ENCODE measurements at places on chromosomes 11 and 22.

GRCh38 chr11:23123753-23124152, 263.5 kb upstream of the CCDC179 start:
- DNase-seq: no peak

- DNase-seq: no peak
These were observed 35.9 kb upstream of the MYEOV start for GRCh38 chr11:69257838-69258658.

- no peak for DNase-seq
These were observed 24.8 kb downstream of the ADAMTS15 start for GRCh38 chr11:130473056-130473794.

- DNase-seq: peak; percentile 14
These were observed 3.3 kb downstream of the MAP4K2 start for GRCh38 chr11:64799623-64800302.

- no peak for DNase-seq
These were observed 40.7 kb upstream of the SPATA19 start for GRCh38 chr11:133886029-133886428.

- no peak for DNase-seq
These were observed 361.2 kb downstream of the TMEM135 start for GRCh38 chr11:87398931-87399330.

DNA sequence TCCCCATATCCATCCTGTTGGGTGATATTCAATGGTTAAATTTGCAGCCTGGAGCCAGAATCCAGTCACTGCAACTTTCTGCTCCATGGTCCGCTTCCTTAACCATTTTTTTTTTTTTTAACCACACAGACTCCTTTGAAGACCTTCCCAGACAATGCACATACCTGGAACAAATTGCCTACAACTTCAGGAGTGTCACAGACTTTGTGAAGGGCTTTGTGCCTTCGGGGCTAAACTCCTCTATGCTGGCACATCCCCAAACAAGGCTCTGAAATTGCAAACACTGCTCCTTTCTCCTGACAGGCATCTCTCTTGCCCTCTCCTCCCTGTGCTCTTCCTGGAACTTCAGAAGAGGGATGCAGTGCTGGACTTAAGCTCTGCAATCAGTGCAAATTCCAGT, 40.6 kb downstream of the TENM4 start:
- no peak for DNase-seq

DNA sequence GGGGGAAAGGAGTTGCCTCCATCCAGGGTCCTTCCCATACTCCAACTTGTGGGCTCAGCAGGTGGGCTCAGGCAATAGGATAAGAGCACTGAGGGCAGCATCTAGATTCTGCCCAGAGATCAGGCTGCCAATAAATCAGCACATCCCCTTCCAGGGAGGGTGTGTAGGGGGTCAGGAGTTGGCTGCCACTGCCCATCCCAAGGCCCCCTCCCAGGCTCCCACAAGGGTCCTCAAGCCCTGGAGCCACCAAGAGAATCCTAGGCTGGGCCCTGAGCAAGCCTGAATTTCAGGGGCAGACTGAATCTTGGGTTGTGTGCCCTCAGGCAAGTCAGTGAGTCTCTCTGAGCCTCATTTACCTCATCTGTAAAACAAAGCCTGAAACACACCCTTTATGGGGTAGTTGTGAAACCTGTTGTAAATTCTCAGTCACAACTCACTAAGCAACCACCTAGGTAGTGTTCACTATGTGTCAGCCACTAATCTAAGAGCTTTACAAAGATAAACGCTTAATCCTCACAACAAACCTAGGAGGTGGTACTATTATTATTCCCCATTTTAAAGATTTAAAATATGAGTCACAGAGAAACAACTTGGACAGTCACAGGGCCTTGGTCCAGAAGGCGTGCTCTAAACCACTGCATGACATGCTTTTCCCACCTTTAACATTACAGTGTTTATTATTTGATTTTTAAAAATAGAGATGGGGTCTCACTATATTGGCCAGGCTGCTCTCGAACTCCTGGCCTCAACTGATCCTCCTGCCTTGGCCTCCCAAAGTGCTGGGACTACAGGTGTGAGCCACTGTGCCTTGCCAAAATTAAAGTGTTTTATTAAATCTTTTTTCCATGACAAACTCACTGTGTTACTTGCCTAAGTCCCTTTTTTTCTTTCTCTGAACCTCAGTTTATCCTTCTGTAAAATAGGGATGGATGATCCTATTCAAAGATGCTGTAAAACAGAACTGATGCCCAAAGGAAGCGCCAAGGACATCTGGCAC, 36.2 kb downstream of the LMO1 start:
- peak; percentile 33 for DNase-seq

DNA sequence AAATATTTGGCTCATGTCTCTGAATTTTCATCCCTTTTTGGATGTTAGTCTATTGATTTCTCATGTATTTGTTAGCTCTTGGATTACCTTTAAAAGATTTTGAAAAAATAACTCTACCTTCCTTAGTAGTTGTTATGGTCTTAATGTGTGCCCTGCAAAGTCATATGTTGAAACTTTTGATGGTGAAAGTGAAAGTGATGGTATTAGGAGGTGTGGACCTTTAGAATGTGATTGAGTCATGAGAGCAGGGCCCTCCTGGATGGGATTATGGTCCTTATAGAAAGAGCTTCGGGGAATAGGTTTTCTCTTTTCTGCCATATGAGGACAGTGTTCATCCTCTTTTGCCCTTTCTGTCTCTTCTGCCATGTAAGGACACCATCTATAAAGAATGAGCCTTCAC, 33.6 kb upstream of the MPPED2 start:
- no peak for DNase-seq

DNA sequence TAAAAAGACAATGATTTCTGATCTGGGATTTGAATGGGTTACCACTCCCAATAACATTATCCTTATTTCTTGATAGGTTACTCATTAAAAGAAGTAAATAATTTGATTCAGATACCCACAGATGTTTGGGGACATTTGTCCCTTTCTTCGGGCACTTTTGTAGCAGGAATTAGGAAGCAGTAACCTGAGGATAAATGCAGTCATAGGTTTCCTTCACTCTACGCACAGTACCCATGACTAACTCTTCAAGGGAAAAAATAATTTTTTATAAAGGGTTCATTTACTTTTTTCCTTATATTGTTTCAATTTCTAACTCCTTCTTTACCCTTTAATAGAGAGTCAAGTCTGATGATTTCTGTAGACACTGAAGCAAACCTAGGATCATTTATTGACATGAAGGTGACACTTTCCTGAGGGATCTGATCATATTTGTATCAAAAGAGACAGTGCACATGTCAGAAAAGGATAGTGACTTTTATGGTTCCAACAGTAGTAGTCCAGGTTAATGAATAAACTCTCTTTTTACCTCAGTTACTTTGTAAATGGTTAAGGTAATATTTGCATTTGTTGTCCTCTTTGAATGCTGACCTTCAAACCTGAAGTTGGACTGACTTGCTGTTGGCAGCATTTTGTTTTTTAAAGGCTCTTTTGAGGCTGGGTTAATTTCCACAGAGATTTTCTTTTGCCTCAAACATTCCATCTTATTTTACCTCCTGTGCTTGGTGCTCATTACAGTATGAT, 1072.0 kb downstream of the LRRC4C start:
- no peak for DNase-seq

DNA sequence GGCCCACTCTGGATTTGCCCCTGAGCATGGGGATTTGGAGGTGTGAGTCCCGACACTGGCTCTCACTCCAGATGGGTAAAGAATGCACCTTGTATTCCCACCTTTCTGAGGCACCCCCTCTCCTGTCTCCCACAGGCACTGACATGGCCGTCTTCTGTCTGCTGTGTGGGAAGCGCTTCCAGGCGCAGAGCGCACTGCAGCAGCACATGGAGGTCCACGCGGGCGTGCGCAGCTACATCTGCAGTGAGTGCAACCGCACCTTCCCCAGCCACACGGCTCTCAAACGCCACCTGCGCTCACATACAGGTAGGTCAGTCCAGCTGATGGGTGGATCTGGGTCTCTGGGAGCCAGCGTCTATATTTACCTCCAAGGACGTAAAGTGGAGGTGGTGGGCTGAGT, 54.2 kb upstream of the NNMT start:
- no peak for DNase-seq

GRCh38 chr11:13318498-13319295, 41.1 kb downstream of the BMAL1 start:
- no peak for DNase-seq

- DNase-seq: no peak
These were observed 3.3 kb upstream of the MIEF1 start for GRCh38 chr22:39498802-39499201.

- DNase-seq: no peak
These were observed 102.6 kb downstream of the TBC1D22A start for GRCh38 chr22:46865052-46865434.

DNA sequence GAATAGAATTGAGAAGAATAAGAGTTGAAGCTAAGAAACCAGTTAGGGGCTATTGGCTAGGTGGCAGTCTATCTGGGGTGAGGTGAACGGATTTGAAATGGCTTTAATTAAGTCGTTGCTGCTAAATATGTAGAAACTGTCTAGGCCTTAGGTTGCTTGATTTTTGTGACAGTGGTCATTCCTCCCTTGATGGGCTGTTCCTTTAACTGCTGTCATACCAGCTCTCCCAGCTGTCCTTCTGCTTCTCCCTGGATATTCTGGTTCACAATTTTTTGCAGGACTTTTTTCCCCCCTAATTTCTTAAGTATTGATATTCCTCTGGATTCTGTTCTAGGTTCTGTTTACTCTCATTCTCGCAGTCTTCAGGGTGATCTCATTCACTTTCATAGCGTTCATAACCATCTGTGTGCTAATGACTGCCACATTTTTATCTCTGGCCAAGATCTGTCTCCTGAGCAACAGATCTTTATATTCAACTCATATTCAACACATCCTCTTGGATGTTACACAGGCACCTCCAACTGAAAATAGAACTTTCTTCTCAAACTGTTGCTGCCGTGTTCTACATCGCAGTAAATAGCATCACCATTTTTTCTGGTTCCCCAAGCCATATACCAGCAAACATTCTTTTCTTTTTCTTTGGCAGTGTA, 134.1 kb downstream of the UVRAG start:
- DNase-seq: no peak

DNA sequence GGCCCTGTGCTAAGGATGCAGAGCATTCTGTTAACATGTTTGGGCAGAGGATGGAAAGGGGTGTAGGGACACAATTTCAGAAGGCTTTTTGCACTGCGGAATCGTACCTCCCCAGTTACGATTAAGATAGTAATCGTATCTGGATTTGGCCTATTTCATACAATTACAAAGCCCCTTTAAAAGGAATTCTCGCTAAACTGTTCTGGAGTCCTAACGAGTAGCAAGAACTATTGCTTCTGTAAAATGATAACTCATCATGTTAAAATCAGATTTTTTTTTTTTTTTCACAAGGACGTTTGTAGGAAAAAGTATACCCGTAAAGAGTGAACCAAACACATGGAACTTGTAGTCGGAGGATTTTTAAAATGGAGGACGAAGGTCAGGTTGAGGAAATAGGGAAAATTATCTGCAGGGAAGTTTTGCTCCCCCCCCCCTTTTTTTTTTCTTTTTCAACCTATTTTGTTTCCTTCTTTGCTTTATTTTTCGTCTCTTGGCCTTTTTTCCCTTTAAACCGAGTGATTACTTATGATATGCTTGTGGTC, 934 bp downstream of the HSD17B12 start:
- peak; percentile 39 for DNase-seq

DNA sequence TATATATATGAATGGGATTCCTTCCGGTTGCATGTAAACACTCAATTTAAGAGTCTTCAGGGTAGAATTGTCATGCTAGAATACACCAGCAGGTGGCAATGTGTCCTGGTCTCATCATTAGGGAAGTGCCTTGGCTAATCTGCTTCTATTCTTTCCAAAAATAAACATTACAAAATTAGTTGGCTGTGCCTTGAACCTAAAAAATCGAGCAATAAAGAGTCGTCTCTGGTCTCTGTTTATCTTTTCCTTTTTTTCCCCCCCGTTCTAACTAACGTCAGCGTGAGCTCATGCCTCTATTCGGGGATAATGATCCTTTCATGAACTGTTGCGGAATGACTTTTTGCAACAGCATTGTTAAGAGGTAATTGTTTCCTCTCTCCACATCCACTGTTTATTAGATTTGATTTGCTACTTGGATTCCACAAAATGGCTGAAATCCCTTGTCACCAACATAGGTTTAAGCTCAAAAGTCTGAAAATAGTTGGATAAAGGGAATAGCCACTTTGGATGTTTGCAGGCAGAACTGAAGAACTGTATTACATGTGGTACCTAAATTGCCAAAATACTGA, 1.2 kb upstream of the ARHGEF12 start:
- peak; percentile 74 for DNase-seq

DNA sequence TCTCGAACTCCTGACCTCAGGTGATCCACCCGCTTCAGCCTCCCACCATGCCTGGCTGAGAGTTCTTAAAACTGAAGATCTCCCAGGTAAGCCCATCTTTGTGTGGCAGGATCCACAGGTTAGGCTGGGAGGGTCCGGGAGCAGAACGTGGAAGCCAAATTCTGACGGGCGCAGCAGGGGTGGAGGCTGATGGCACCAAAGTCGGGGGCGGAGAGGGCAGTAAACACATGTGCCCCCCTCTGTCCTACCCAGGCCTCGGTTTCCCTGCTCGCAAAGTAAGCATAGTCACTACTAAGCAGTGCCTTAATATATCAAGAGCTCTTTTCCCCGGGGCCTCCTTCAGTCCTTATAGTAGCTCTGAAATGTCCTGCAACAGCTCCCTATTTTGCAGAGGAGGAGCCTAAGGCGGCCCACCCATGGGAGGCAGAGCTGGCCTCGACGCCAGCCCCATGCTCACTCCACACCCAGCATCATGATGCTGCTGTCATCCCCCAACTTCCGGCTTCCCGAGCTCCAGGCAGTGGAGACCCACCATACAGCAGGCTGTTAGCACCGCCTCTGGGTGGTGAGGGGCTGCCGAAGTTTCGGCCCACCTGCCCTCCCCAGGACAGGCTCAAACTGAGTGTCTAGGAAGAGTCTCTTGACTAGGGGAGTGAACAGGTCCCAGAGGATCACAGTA, 230.0 kb downstream of the CTTN start:
- DNase-seq: no peak

DNA sequence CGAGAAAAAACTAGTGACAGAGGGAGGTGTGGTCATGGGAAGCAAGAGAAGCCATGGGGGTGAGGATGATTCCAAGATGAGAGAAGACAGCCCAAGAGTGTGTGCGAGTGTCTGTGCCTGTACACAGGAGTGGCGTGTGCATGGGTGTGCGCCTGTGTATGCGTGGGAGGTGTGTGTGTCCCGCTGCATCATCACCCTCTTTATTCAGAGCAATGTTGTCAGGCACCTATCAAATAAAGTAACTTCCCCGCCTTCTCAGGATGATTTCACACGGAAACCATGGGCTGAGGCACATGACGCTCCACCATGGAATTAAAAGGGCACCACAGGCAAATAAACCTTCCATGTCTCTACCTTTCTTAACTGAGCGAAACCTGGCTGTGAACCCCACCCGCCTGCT, 24.6 kb downstream of the MS4A10 start:
- DNase-seq: no peak

DNA sequence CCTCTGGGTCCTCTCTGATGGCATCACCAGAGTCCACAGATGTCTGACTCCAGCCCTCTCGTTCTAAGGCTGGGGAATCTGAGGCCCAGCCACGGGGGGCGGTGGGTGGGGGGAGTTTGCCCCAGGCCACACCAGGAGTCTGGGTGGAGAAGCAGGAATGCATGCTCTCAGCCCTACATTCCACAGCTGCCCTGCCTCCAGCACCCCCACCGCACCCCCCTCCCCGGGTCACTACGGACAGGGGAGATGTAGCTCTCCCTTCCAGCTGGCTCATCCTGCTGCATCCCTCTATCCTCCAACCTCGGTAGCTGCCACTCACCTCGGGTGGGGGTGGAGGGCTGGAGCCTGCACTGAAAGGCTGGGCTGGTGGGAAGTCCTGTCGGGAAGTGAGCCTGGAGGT, 2.3 kb upstream of the PVALB start:
- DNase-seq: no peak

- no peak for DNase-seq
These were observed 362.1 kb upstream of the PDGFD start for GRCh38 chr11:104526006-104526405.

GRCh38 chr11:131178596-131178995, 191.8 kb upstream of the NTM start:
- DNase-seq: no peak

All from NCI-H82 (cell line).